ENCODE measurements at places on chromosomes 1 and 21.

DNA sequence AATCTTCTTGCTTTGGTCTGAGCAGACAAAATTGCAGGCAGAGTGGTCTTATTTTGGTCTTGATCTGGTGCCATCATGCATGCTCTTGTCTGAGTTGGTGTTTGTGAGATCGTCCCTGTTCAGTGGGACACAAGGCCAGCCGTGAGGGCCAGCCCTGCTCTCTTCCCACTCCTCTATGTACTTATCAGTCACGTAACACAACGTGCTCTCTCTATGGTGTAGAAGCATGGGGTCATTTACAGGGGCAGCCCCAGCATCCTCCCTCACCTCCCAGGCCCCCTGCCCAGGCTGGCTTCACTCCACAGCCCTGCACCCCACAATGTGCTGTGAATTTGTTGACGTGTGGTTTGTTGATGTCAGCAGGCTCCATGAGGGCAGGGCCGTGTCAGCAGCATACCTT, 18.3 kb upstream of the UTS2 start:
- no peak for DNase-seq

- DNase-seq: no peak
These were observed 16.0 kb downstream of the SPATA21 start for GRCh38 chr1:16421201-16421600.

DNA sequence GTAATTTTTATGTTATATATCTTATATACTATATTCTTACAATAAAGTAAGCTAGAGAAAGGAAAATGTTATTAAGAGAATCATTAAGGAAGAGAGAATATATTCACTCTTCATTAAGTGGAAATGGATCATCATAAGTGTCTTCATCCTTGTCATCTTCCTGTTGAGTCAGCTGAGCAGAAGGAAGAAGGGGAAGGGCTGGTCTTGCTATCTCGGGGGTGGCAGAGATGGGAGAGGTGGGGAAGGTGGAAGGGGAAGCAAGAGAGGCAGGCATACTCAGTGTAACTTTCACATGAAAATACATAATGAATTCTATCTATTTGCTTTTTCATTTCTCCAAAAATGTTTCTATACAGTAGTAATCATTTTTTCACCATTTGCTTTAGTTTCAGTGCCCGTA, 5.1 kb downstream of the DNASE2B start:
- no peak for DNase-seq

GRCh38 chr1:5954964-5955363, 37.3 kb downstream of the NPHP4 start:
- no peak for DNase-seq

- DNase-seq: no peak
These were observed 216.4 kb downstream of the LTN1 start for GRCh38 chr21:28776251-28776650.

DNA sequence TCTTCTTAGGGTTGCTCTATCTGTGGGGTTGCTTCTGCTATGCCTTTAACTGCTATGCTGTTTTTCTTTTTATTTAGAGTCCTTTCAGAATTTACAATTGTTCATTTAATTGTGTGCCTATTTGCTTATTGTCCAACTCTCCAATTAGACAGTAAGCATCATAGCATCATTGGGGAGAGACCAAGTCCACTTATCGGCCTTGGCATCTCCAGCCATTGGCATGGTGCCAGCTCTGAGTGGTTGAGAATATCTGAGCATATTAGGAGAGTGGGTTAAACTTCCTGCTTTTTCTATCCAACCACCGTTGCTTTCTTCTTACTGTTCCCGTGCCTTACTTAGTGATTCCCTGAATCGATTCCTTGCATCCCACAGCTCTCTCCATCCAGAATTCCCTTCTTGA, 535.0 kb downstream of the AJAP1 start:
- DNase-seq: no peak

- DNase-seq: no peak
These were observed 28.6 kb upstream of the AVPR1B start for GRCh38 chr1:206145771-206146290.

All from kidney (tissue), 22 donors.